Osteoblast (primary cell): ENCODE measurements at places on chromosomes 5 and 9. TPM values are rescaled to one million over a fixed set of nuclear protein-coding genes. Genes with fewer than 3 reads are reported as not detected.

The MCTP1 gene
- 5.8 and 6.8 TPM in 2 replicates for total RNA-seq

The BASP1 gene
- total RNA-seq = 242 and 272 TPM in 2 replicates

The GRM6 gene
- total RNA-seq = not detected in 2 replicates

The C9orf153 gene
- total RNA-seq = under 0.01 and 0.59 TPM in 2 replicates

The FOXI1 gene
- not detected in 2 replicates for total RNA-seq

The CARD9 gene
- 1.8 and 5.1 TPM in 2 replicates for total RNA-seq

The SPINK6 gene
- not detected in 2 replicates for total RNA-seq

The SLC22A4 gene
- total RNA-seq = 2.9 and 3.8 TPM in 2 replicates

The TNC gene
- total RNA-seq = 611 and 664 TPM in 2 replicates

The ECM2 gene
- total RNA-seq = 55.4 and 62.2 TPM in 2 replicates

The SLC4A9 gene
- total RNA-seq = not detected in 2 replicates

The FAM200C gene
- 3.6 and 5.6 TPM in 2 replicates for total RNA-seq

The CD74 gene
- total RNA-seq = 21.4 and 83.4 TPM in 2 replicates

The KIAA0825 gene
- 8.0 and 10.0 TPM in 2 replicates for total RNA-seq

The C9orf50 gene
- total RNA-seq = under 0.01 and 0.36 TPM in 2 replicates

The FBP1 gene
- total RNA-seq = 0.72 TPM in 1 of 2 replicates, not detected in the other

The SHOC1 gene
- total RNA-seq = under 0.01 TPM in 2 replicates

The FOCAD gene
- 45.6 and 53.0 TPM in 2 replicates for total RNA-seq

The NKD2 gene
- under 0.01 TPM in 1 of 2 replicates, not detected in the other for total RNA-seq

The ARL14EPL gene
- total RNA-seq = not detected in 2 replicates

The LIX1 gene
- not detected in 2 replicates for total RNA-seq

The GGTA1 gene
- not detected in 2 replicates for total RNA-seq

The ARHGEF37 gene
- 0.72 and 0.88 TPM in 2 replicates for total RNA-seq

The ZDHHC11B gene
- not detected in 2 replicates for total RNA-seq

The SPATA31A3 gene
- not detected in 2 replicates for total RNA-seq

The LECT2 gene
- not detected in 2 replicates for total RNA-seq

The SPINK4 gene
- not detected in 2 replicates for total RNA-seq

The PCA3 gene
- total RNA-seq = under 0.01 and 0.36 TPM in 2 replicates

The PKD2L2 gene
- total RNA-seq = under 0.01 TPM in 1 of 2 replicates, not detected in the other

The ACTBL2 gene
- total RNA-seq = not detected in 2 replicates

The PCDHB11 gene
- 1.1 and 1.8 TPM in 2 replicates for total RNA-seq

The ELL2 gene
- total RNA-seq = 113 and 123 TPM in 2 replicates

The CD14 gene
- 1.8 and 4.0 TPM in 2 replicates for total RNA-seq

The BRINP1 gene
- total RNA-seq = 17.0 and 23.3 TPM in 2 replicates
